CMK (cell line): ENCODE measurements at places on chromosomes 1 and 21.

- no peak for DNase-seq
Measured at GRCh38 chr1:225607355-225607754, 45.6 kb downstream of the ENAH start.

DNA sequence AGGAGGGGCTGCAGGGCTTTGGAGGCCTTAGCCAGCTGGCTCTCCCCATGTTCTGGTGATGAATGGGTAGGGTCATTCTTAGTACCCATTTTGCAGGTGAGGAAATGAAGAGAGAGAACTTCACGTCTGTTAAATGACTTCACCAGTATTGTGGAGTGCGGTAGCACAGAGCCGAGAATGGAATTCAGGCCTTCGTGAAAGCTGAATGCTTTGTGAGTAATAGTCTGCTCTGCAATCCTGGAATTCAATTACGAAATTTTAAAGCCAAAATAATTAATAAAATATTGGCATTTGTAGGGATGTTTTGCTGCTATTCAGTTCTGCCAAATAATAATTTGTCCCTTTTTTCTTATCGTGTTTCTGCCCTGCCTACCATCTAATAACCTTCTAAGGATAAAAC, 197.7 kb downstream of the GREM2 start:
- DNase-seq, result no peak

DNA sequence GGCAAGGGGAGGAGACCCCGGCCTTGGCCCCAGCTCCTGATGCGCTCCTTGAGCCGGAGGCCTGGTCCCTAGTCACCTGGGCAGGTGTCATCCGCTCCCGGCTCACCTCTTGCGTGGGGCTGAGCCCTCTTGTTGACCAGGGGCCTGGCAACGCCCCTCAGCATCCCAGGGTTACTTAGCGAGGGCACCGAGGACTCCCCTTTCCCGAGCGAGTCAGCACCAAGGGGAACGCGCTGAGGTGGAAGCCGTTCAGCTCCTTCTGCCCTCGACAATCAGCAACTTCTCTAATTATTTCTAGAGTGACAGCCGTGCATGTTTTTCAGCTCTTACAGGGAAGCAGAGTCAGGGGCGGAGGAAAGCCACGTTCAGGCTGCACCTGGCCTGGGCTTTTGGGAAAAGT, 522 bp downstream of the SLC45A1 start:
- DNase-seq, result no peak

DNA sequence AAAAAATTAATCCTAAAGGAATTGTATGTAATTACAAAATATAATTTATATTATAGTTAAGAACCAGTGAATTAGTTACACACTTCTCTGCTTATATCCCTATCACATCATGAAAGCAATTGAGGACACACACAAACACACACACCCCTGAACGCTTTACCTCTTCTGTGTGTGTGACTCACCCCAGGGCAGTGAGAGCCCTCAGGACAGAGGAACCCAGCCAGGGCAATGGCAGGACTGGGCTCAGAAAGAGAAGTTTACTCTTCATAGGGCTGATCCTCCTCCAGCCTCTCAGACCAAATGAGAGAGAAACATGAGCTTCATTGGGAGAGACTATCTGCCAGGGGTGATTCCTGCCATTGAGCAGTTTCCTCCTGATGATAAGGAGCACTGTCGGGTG, 38.1 kb downstream of the SLC44A3 start:
- DNase-seq, result no peak

- no peak for DNase-seq
Measured at GRCh38 chr21:36694031-36694515, 4.8 kb upstream of the SIM2 start.

DNA sequence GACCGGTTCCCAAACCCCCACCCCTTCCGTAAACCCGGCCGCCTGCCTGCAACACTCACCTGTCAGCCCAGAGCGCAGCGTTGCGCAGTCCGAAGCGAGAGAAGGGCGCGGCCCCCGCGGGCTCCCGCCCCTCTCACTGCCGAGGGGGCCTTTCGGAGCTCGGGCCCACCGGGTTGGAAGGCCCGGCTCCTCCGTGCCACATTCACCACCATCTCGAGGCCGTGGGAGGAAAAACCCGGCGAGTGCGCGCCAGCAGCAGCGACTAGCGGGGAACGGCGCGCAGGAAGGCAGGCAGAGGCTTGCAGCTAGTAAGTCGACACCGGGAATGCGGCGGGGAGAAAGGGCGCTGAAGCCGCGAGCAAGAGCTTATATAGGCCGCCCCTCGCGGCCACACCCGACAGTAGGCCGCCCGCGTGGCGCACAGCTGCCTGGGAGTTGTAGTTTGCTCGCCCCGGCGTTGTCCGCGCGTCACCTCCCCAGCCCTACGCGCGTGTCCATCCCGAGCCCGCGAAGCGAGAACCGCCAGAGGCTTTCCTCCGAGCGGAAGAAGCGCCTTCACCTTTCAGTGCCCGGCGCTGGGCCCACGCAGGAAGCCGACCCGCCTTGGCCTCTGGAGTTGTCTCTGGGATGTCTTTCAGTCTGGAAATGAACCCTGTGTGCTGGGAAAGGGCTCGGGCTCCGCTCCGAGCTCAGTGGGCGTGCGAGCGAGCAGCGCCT, 10.4 kb upstream of the RAB42 start:
- peak; percentile 99 for DNase-seq

DNA sequence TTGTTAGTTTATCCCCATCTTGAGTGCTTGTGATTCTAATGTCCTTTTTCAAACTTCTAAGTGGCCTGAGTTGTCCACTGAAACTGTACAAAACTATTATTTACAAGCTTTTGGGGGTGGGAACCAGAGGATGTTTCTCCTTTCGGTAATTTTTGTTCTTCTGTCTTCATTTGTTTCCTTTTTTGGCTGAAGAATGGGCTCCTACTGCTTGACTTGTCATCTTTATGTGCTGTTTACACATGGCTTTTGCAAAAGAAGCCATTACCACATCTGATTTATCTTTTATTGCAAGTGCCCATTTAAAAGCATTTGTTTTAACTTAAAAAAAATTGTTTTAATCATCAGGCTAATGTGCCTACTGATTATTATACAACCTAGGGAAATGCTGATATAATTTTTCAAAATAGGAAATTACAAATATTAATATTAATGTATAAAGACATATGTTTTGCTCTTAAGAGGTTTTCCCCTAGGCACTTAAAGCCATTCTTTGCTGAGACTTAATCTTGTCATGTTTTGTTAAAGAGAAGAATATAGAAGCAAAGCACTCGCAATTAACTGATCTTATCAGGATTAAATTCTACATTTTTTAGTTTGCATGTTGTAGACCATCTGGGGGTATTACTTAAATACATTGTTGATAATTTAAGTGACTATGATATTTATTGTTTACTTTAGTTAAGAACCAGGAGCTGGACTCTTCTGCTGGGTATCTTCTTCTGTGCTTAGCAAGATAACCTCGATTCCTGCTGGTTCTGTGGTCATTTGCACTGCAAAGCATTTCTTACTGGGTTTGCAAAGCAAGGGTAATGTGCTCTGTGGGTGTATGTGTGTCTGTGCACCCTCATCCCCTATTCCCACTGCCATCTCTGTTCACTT, 40.1 kb downstream of the TMEM200B start:
- DNase-seq, result no peak

GRCh38 chr21:46636550-46637285, 1.2 kb downstream of the PRMT2 start:
- no peak for DNase-seq

GRCh38 chr1:248243204-248243603, 12.0 kb downstream of the OR2M4 start:
- peak; percentile 29 for DNase-seq

GRCh38 chr1:187877220-187877619, 1048.5 kb downstream of the PLA2G4A start:
- DNase-seq, result no peak

DNA sequence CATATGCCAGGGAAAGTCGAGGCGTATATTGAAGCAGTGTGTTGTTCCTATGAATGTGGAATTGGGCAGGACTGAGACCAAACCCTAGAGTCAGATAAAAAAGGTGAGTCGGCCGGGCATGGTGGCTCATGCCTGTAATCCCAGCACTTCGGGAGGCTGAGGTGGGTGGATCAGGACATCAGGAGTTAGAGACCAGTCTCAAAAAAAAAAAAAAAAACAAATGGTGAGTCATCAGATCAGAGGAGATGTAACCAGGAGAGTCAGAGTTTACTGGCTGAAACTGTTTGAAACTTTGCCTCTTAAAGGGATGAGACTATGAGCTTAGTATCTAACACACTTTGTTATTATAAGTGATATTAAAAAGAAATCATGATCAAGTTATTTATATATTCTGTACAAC, 26.4 kb upstream of the SYCP1 start:
- DNase-seq, result no peak

GRCh38 chr1:73832276-73833181, 365.4 kb downstream of the LRRIQ3 start:
- DNase-seq, result no peak

DNA sequence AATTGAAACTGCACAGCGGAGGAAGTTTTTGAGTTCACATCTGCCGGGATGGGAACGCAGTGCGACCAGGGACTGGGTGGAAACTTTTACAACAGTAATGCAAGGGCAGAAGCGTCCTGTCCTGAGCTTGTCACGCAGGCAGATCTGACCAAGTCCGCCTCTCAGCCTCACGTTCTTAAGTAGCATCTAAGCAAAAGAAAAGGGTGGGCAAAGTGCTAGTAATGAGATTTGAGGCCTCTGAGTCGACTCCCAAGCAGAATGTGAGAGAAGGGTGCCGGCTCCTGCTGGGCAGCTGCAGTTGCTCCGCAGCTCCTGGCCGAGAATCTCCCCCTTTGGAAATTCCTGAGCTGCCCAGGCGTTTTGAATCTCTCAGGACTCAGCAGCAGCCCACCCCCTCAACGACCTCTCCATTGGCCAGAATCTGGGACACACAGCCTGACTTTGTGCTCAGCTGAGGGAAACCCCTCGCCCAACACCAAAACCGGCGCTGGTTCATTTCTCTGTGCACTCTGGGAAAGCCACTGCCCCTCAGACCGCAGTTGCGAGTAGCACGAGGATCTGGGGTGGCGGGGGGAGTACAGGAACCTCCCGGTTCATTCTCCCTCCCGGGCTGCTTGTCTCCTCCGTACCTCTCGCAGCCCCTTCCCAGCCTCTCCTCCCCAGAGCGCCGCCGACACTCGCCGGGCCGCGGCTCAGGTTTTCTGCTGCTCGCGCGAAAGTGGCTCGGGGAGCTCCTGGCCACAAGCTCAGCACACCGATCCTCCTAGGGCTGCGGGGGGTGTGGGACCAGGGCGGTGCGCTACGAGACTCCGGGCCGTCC, 913 bp upstream of the S1PR1 start:
- DNase-seq, result no peak

GRCh38 chr1:244667797-244668196, 14.9 kb downstream of the DESI2 start:
- no peak for DNase-seq

DNA sequence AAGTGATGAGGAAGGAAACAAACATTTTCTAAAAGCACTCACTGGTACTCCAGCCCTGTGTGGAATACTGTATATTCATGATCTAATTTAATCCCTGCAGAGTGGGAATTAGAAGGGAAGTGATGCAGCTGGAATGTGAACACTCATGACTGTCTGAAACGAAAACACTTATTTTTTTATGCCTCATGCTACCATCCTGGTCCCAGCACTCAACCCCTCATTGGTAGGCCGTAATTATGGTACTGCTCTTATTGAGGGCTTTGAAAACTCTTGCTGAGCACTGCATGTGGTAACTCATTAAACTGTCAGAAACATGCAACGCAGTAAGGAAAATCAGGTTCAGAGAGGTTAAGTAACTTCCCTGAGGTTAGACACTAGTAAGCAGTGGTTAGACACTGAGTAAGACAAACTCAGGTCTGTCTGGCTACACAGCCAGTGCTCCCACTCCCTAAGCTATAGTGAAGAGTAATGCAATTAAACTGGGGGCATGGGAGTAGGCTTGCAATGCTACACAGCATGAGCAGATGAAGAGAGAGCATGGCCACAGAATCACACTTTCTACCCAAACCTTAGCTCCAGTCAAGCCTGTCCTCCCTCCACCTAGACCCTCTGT, 17.3 kb upstream of the TNFSF4 start:
- DNase-seq, result no peak

DNA sequence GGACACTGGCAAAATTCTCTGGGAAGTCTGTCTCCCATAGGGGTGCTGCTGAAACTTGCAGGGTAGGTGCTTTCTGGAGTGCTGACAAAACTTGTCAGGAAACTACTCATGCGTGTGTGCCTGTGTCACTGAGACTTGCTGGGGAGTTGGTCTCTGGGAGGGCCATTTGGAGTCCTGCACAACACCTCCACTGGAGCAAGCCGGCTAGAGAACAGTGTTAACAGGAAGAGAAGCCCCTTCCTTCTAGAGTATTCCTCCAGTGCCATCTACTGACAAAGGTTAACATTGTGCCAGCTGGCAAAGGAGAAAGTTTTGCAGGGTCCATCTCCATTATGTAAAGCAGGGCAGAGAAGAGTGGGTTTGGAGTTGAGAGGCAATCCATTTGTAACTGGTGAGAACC, 30.0 kb downstream of the ZMYM4 start:
- DNase-seq, result no peak

DNA sequence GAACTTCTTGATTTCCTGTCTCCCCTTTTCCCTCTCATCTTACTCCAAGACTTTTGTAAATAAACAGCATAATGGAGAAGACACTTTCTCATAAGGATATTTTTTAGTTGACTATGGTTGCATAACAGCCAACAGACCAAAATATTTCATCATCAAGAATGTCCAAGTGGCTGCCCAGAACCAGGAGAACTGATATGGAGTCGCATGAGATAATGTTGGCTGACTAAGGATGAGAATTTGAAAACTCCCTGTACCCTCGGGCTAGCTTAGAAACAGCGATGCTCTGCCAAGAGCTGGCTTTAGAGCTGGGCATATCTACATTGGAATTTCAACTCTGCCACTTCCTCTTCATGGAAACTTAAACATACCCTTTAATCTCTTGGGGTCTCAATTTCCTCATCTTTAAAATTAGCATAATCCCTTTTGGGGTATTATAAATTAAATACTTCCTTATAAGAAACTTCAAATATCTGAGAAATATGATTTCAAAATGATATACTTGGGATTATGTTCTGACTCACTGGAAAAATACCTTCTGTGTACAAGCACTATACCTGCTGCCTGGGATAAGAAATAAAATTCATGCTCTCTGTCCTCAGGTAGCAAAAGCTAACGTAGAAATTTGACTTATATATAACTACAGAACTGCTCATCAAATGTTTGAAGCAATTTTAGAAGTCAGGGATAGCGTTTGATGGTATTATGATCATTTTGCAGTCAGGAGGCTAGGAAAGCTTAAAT, 777.3 kb downstream of the LTN1 start:
- DNase-seq, result no peak
